ENCODE measurements at places on chromosomes 6 and 20. TPM values are rescaled to one million over a fixed set of nuclear protein-coding genes. Genes with fewer than 3 reads are reported as not detected.

DNA sequence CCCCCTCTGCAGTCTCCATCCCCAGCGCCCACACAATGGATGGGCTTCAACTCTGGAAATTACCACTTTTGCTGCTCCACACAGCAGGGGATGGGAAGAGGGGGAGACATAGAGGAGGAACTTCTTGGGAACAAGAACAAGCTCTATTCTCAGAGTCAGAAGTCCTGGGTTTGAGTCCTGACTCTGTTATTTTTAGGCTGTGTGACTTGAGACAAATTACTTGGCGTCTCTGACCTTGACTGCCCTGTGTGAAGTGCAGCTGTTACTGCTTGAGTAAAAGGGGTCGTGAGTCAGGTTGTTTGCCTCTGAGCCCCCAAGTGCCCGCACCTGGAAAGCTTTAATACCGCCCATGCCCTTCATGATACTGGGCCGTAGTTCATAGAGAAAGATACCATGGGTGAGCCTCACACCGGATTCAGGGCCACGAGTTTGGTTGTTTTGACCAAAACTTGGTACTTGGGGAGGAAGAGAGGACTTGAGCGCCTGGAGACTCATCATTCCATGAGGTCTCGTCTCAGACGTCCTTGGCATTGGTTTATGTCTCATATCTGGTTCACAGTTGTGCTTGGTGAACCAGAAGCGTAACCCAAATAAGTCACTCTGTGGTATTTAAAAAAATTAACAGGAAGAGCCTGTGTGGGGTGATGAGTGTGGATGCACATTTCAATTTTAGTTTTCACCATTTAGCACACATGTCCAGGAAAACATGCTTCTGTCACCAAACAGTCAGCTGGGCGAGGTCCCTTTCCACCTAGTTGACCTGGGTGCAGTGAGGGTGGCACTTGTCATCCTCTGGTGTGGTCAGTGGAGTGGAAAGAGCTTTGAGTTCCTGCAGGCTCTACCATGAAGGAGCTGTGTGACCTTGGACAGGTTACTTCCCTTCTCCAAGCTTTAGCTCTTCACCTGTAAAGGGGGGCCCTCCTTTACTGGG, 75.6 kb downstream of the CDC5L start:
- no peak for DNase-seq

DNA sequence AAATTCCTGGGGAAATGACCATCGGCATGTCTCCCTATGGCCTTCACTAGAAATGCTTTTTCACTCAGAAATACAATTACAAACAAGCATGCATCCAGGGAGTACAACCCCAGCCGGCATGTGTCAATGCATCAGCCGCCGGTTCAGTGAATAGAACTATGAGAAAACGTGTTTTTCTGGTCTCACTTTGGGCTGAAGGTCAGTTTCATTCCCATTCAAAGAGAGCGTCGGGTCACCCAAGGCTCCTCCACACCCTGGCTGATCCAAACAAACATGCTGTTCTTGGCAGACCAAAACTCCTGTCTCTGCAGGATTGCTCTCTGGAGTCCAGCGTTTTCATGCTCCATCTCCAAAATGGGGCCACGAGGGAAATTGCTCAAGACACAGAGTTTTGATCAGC, 35.5 kb upstream of the NXT1 start:
- DNase-seq, result no peak

GRCh38 chr6:143197377-143197776, 136.7 kb downstream of the AIG1 start:
- DNase-seq, result no peak

- no peak for DNase-seq
Measured at GRCh38 chr6:19755181-19755580, 82.0 kb upstream of the ID4 start.

DNA sequence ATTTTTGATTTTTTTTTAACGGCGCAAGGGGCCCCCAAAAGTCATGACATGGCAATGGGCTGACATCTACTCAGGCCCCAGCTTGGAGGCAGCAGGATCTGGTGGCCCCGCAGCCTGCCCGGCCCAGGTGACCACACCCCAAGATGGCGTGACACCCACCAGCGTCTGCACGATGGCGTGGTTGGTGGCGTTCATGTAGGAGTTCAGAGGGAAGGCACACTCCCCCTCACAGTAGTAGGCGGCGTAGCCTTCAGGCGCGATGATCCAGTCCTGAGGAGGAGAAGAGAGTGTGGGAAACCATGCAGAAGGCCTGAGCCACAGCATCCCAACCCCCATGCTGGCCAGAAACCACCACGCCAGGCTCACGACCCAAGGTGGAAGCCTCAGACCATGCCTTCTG, 93.4 kb downstream of the BMP7 start:
- no peak for DNase-seq

PRKN gene
- 8.1 TPM for total RNA-seq

ZC3H12D gene
- total RNA-seq, result 5.2 TPM

RNF144B gene
- 8.7 TPM for total RNA-seq

GRCh38 chr20:49964964-49965780, 17.6 kb upstream of the SNAI1 start:
- no peak for DNase-seq

DNA sequence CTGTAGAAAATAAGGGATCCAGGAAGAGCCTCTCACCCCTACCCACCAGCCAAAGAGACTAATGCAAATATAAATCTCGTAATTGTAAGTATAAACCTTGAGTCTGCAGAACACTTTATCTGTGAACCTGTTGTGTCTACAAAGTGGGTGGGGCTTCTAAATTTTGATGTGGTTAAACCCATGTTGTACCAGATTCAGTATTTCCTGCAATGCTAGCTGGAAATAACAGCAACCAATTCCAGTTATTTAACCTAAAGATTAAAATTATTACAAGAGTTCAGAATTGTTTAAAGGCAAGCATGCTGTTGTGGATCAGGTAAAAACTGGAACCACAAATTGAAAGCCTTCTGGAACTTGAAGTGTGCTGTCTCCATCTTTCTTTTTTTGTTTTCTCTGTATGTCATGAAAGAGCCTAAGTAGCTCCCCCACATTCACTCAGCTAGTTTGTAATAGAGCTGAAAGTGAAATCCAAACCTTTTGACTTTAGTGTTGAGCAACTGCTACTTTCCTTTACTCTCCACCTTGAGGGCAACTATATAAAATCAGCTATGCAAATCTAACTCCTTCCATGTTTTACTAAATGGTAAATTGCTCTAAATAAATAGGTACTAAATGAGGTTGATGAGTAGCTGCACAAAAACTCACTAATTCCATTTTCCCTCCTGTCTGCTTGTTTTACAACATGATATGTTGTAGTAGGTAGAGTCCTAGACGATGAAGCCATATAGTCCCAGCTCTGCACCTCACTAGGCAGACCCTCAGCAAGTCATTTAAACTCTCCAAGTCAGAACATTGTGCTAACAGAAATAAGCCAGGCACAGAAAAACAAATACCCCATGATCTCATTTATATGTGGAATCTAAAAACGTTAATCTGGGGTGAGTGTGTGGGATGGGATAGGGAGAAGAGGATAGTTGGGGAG, 17.9 kb upstream of the THEMIS start:
- no peak for DNase-seq

HCRTR2 gene
- not detected for total RNA-seq

DNA sequence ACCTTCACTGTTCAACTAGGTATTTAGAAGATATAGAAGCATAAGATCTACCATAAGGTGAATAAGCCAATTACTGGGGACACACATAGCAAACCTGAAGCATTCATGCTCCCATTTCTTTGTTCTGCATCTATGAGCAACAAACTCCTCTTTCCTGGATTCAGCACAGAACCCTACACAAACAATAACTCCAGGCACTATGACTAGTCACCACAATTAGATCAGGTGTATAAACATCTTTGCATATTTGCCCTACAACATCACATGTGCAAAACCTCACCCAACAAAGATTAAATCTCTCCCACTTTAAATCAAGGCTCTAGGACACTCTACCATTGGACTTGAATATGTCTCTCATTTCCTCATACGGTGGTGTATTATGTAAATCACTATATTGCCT, 652.3 kb downstream of the EPHA7 start:
- DNase-seq, result no peak

AKAP7 gene
- 13.0 TPM for total RNA-seq

DNA sequence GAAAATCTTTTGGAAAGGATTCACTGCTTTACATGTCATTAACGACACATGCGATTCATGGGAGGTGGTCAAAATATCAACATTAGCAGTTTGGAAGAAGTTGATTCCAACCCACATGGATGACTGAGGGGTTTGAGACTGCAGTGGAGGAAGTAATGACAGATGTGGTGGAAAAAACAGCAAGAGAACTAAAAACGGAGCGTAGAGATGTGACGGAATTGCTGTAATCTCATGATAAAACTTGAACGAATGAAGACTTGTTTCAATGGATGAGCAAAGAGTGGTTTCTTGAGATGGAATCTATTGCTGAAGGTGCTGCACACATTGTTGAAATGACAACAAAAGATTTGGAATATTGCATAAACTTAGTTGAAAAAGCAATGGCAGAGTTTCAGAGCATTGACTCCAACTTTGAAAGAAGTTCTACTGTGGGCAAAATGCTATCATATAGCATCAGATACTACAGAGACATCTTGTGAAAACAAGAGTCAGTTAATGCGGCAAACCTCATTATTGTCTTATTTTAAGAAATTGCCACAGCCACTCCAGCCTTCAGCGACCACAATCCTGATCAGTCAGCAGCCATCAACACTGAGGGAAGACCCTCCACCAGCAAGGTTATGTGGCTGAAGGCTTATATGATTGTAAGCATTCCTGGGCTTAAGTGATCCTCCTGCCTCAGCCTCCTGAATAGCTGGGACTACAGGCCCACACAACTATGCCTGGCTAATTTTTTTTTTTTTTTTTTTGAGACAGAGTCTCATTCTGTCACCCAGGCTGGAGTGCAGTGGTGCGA, 19.2 kb downstream of the SRSF3 start:
- DNase-seq, result no peak

TRIM31 gene
- 202 TPM for total RNA-seq

Data from mucosa of descending colon (tissue), 3 donors.